CD8-positive, alpha-beta T cell (primary cell): ENCODE measurements at places on chromosomes 12 and 14.

GRCh38 chr12:1044199-1044598, 53.2 kb downstream of the ERC1 start:
- DNase-seq = no peak

DNA sequence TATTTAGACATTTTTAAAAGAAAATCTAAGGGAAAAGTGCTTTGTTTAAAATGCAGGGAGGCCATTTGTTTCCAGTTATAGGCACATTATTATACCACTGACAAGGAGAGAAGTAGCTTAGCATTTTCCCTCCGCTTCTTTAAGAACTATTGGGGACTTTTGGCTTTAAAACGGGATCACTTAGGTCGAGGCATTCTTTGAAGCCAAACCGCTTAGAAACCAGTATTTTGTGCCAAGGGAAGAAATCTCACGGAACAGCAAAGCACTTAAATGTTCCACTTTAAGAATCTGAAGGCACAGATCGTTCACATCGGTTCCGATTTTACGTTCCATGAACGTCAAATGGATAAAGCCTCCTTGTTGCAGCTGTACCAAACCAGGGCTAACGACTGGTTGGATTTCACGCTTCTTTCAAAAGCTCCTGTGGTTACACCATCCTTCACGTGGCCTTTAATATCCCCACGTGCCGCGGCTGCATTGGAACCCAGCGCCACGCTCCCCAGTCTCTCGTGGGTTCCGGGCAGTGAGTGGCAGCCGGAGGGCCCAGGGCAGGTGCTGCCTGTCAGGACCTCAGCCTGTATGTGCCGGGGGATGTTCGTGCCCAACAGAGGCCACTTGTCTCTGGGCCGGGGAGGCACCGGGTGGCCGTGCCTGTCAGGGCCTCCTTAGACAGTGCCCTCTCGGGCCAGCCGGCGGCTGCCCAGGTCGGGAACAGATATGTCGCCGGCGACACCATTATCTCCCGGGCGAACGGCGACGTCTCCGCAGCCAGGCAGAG, 195.4 kb downstream of the KIF26A start:
- no peak for DNase-seq

- no peak for DNase-seq
These were observed 13.4 kb downstream of the ATP23 start for GRCh38 chr12:57954768-57955167.

DNA sequence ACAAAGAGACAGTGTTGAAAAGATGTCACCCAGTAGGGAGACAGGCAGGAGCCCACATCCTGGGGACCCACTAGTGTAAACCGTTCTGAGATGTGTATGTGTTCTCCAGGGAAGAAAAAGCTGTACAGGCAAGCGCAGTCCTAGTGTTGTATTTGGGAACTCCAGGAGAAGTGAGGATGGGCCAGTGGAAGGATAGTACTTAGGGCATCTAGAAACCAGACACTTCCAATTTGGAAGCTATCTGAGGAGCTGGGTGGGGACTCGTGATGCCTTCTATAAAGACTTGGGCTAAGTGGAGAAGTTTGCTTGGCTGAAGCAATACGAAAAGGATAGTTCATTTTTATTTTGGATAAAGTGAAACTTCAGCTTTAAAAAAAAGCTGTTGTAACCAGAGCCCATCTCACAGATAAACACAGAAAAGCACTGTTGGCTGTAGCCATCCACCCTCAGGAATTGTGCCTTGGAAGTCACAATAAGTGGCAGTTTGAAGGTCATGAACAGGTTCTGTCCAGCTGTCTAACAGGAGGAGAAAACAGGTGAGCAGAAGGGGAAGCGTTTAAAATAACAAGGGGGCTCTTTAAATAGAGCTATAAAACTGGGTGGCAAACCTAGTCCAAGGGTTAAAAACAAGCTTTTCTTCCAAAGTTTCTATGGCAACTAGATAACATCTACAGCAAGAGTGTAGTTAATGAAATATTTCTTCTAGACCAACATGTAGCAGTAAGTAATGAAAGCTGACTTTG, 108.0 kb upstream of the ARHGAP5 start:
- DNase-seq = no peak

GRCh38 chr12:3743803-3744202, 9.1 kb downstream of the CRACR2A start:
- no peak for DNase-seq

DNA sequence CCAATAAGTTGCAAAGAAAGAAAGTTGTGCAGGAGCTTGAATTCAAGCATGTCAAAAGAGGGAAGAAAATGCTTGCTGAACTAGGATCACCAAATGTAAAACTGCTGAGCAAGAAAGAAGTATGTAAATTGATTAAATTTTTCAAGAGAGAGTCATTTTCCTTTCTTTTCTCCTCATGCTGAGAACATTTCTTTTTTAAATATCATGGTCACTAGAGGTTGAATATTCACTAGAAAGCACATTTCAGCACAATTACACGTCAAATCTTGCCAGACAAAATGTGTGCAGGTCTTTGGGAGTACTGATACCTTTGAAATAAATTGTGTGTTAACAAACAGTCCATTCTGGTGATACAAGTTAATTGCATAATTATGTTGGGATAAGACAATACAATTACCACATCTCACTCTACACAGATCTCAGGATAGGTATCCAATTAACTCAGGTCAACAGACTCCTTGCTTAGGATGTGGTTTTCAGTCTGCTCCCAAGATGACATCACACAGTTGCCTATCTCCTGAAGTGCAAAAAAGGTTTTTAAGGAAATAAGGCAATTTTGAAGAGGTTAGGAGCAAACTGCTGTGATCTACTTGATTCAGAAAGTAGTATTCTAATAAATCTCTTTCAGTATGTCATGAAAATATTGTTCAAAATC, 862.2 kb downstream of the RPS29 start:
- DNase-seq = no peak

DNA sequence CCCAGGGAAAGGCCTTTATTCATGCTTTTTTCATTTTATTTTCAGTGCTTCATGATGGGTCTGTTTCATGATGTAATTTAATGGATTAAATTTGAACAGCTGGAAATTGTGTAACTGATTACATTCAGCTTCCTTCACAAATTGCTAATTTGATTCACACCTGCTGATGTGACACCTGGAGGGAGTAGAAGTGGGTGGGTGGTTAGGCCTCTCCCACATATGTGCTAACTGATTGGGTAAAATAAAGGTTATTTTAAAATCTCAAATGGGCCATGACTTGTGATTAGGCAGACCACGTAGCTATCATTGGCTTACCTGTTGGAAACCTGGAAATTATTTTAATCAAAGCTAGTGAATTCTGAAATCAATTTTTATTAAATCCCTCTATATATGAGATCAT, 142.1 kb downstream of the GXYLT1 start:
- DNase-seq = no peak

- DNase-seq = no peak
These were observed 472.0 kb downstream of the TMTC2 start for GRCh38 chr12:83158613-83159207.

DNA sequence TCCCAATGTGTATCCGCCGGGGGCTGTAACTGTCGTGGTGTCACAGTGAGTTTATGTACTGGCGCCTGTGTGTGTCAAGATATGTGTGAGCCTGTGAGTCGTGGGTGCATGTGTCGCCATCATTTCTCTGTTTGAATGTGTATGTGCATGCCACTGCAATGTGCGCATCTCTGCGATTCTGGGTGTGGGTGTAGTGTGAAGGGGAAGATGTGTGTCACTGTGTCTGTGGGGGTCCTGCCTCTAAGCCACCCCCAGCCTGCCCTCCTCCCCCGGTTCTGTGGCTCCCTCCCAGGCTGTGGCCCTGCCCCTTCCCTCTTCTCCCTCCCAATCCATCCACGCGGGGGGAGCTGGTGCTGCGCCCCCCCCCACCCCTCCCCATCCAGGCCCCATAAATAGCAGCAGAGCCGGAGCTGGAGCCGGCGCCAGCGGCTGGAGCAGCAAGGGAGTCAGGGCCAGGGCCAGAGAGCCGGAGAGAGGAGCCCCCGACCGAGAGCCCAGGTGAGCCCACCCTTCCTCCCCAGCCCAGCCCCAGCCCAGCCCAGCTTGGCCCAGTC, at the start of gene CPNE6:
CPNE6 (plus strand) TSS at position 419 of the 554 bp plus-strand sequence. CDS start 1,375 bp downstream, outside the sequence.
- DNase-seq = no peak

- DNase-seq = no peak
These were observed 406.4 kb downstream of the SNAPC1 start for GRCh38 chr14:62168564-62169155.

GRCh38 chr14:75132382-75133086, 5.7 kb upstream of the NEK9 start:
- DNase-seq = no peak

DNA sequence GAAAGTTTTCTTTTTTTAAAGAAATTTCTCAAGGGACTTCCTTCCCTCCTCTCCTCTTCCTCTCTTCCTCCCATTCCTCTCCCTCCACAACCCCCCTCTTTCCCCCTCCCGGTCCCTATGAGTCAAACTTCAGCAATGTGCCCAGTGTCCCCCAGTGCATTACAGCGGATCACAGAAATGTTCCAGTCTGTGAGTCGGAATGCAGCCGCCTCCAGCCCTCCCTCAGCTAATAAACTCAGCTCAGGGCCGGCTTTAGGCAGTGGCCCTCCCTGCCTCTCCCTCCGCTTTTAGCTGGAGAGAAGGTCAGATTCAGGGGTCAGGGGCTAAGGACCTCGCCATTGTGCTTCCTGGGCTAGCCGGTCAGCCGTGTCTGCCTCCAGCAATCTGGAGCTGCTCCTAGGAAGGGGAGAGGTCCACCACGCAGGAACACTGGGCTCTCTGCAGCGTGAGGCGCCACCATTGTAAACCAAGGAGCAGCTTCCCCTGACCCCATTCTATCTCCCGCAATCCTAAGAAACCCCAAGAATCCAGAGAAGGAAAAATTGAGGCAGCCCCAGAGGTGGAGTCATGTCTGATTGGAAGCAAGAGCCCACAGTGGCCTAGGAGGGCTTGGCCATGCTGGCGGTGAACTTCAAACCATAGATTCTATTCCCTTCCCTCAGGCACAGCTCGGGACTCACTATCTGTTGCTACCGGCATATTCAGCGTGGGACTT, 1.1 kb upstream of the HDAC7 start:
- no peak for DNase-seq

GRCh38 chr14:75452324-75452723, 24.5 kb downstream of the JDP2 start:
- no peak for DNase-seq

- peak; percentile 69 for DNase-seq
These were observed 52.9 kb upstream of the OR9K2 start for GRCh38 chr12:55073043-55074022.

- no peak for DNase-seq
These were observed 10.2 kb upstream of the MEG3 start for GRCh38 chr14:100815478-100816285.

DNA sequence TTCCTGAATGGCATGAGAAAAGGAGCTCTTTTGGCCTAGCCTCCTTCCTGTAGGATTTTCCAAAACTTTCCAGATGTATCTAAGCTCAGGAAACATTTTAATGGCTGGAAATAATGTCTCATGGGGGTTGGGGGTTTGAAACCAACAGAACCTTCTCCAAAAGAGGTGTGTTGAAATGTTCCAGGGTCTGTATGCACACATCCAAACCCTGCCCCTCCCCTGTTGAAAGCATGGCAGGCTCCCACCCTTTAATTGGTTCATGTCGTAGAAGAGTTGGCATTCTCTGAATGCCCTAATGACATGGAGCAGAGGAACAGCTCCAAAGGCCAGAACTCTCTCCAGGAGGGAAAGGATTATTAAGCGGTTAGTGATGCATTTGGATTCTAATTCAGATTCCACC, 353.2 kb downstream of the ZFP36L1 start:
- DNase-seq = no peak

DNA sequence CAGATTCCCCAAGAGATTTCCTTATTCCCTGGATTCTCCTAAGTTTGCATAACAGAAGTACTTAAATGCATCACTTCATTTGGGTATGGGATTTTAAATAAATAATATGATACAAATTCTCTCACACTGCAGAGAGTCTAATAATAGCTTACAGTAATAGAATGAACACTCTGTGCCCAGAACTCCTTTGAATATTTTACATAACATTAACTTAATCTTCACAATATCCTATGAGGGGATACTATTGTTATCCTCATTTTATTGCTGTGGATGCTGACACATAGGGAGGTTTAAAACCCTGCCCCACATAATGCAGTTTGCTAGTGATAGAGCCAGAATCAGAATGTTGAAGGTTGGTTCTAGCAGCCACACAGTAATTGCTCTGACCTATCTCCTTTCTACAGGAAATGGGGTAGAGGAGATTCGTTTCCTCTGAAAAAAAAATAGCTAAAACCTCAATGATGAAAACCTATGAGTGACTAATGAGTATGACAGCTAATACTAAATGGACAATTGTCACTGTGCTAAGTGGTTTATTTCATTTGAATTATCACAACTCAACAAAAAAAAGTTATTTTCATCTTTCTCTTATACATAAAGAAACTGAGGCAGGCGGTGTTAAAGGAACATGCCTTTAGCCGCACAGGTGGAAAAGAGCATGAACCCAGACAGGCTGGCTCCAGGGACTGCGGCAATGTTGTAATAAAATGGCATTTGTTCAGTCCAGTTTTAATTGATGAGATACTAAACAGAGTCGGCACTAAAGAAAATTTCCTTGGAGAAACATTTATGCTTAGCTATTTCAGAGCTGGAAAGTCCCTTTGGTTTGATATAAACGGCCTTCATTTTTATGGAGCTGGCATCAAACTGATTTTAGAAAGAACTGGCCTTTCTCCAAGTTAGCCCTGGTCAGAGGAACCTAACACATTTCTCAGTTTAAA, 880.9 kb downstream of the NRXN3 start:
- DNase-seq = no peak

DNA sequence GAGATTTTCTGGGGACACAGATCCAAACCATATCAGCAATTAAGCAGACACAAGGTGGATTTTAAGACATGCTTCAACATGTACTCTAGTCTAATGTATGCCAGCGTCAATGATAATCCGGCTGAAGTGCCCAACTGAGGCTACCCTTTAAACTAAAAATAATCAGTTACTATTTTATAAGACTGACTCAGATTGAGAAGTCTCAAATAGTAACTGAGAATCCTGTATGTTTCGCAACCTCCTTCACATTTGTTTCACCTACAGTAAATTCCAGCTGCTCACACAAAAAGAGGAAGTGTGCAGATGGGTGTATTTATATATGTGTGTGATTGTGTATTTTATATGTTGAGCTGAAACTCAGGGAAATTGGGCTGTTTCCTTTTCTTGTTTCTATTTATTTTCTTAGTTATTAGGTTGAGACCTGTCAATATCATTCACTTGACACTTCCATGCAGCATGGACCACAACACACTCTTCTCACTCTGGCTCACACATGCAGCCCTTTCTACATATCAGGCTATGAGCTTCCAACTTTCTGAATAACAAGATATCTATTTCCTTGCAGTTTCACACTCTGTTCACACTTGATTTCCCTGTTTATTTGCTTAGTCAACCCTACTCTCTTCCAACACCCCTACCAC, 1224.9 kb upstream of the TMEM132C start:
- no peak for DNase-seq

- DNase-seq = no peak
These were observed 524.5 kb downstream of the GALC start for GRCh38 chr14:87468531-87468930.
